ENCODE measurements at places on chromosomes 11 and 22.
A peak's percentile ranks its signal among the peaks of the same experiment; 100 is the strongest.

GRCh38 chr11:110088535-110089344 lies 4.5 kb upstream of the ZC3H12C start:
- no peak for DNase-seq

GRCh38 chr11:121235057-121235456 lies 57.5 kb upstream of the SC5D start:
- no peak for DNase-seq

GRCh38 chr11:116551576-116551975 lies 221.2 kb downstream of the BUD13 start:
- no peak for DNase-seq

- no peak for DNase-seq
Measured at GRCh38 chr11:65793625-65794400, 7.0 kb downstream of the OVOL1 start.

DNA sequence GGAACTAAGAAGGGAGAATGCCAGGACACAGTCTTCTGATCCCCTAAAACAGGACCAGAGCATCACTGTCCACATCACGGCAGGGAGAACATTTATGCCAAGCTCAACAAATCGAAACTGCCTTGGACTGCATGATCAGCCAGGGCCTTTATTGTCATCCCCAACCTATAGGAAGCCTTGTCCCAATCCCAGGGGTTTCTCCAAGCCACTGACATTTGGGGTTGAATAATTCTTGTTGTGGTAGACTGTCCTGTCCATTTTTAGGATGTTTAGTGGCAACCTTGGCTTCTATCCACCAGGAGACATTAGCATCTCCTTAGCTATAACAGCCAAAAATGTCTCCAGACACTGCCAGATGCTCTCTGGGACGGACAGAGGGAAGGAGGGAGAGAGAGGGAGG lies 37.1 kb downstream of the RPL27A start:
- peak; percentile 86 for DNase-seq

GRCh38 chr11:3165916-3166267 lies 782 bp upstream of the OSBPL5 start:
- no peak for DNase-seq

DNA sequence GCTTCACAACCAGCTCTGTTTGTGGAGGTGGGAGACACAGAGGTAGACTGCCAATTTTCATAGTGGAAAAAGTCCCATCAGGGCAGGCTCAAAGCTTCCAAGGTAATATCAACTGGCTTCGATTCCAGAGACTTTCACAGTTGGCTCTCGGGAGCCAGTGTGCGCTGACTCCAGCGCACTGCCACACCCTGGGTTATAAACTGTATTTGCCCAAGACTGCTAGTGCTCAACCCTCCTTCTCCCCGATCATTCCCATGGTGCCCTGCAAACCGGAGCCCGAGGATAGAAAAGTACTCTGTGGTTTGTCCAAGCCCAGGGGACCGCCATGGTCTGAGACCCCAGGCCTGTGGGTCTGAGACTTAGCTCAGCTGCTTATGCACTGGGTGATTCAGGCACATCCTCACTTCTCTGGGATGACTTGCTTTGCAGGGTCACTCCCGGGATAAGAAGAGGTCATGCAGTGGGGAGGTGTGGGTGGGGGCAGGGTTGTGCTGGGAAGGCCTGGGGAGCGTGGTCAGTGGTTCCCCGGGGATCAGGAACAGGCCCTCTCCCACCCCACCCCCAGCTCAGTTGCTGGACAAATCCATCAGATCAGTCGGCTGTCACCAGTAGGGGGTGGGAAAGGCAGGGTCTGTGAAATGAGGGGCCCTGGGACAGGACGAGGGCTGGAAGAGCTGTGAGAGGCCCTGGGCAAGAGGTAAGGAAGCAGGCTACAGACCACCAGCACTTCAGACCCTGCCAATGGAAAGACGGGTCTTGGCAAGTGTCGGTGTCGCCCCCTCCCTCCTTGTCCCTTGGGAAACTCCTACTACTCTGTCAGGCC lies 26.7 kb upstream of the PICK1 start:
- DNase-seq: no peak

DNA sequence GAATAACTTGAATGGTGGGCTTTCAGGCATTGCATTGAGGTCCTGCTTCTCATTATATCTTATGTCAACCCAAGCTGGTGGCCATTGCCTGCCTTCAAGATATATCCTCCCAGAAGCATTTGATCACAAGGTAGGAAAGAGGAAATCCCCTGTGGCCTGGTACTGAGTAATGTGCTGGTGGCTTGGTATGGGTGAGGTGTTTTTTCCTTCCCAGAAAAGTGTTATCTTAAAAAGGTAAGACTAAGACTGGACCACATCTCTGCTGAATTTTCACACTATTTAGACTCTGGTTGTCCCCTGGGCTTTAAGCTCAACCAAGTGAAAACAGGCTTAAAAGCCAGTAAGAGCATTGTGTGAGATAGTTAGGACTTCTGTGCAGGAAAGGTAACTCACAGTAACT lies 3.7 kb downstream of the INSC start:
- DNase-seq: no peak

- DNase-seq: no peak
Measured at GRCh38 chr22:26979294-26979693, 321.9 kb downstream of the MIAT start.

- peak; percentile 35 for DNase-seq
Measured at GRCh38 chr11:85307366-85307765, 319.8 kb downstream of the DLG2 start.

All from AG10803 (cell line).